Stimulated activated CD4-positive, alpha-beta T cell treated with anti-CD3 and anti-CD28 coated beads, Interleukin-15, amount 100 ng/mL, for 48 hours (primary cell): ENCODE measurements at places on chromosomes 2 and 18.

DNA sequence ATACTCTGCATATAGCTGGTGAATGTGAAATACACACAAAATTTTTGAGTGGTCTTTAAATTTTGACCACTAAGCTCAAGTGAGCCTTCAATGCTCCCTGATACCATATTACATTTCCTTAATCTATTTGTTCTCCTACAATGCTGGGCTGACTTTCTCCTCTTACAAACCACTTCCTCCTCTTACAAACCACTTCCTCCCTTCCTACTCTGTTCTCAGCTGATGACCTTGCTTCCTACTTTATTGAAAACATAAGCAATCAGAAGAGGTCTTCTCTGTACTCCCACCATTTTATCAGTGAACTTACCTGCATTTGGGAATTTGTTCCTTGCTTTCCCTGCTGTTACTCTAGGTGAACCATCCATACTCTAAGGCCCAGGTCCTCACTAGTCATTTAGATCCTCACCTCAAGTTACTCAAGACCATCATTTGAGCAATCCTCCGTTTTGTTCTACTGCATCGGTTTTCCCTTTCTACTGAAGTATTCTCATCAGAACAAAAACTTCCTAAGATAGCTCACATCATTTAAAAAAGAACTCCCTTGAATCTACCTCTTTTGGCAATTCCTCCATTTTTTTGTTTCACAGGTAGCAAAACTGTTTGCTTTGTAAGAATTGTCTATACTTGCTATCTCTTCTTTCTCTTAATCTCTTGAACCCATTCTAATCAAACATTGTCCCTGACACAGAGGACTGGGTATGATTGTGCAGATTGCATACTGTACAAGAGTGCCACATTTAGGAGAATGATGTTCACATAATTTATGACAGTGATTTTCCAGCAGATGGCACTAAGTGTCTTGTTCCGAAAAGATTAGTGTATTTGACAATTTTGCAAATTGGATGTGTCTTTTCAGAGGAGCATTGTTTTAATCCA lies 96.5 kb downstream of the EPB41L5 start:
- no peak for DNase-seq

- no peak for DNase-seq
Observed at GRCh38 chr2:130877258-130877657, 40.5 kb downstream of the ARHGEF4 start.

DNA sequence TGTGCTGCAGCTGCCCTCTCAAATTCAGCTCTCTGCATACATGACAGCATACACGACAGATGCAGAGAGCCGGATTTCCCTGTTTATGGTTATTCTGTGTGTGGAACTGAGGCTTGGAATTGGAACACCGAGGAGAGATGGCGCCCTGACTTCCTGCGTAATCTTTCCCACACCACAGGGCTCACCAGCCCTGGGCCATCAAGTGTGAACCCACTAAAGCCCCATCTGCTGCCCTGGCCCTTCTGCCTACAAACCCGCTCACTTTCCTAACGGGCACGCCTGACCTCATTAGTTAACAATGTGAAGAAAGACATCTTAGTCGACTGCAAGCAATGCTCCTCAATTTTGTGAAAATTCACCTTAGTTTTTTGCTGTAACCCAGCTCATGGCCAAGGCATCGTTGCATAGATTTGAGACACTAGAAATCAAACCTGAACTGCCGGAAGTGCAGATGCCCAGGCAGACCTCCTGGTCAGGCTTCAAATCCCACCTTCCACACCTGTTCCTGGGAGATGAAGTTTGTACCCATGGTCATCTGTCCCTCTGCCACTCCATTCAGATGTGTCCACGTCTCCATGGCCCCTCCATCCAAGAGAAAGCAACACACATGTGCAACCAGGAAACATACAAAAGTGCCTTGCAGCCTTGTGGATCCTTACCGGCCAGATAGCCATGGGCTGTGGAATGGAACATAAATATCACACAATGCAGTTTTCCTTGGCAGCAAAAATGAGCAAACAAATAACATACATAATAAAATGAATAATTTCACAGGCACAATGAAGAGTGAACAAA lies 5.0 kb upstream of the CIDEA start:
- DNase-seq, result no peak

GRCh38 chr2:69163109-69163508 lies 150.1 kb downstream of the ANTXR1 start:
- no peak for DNase-seq

DNA sequence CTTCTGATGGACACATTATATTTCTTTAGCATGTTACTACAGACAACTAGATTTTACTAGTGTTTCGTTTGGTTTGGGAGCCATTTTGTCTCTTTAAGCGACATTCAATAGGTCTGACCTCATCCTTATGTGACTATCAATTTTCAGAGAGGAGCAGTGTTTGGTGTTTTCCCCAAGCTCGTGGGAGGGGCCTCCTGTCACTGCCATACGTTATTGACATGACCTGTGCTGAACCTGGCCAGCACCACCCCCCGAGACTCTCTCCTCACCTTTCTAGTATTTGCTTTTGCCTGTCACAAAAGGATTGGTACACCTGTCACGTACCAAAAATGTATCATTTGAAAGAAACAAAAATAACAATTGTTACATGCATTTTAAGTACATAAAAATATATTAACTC lies 69.3 kb downstream of the PSMG2 start:
- no peak for DNase-seq

GRCh38 chr2:234162861-234163260 lies 112.4 kb downstream of the SPP2 start:
- no peak for DNase-seq

DNA sequence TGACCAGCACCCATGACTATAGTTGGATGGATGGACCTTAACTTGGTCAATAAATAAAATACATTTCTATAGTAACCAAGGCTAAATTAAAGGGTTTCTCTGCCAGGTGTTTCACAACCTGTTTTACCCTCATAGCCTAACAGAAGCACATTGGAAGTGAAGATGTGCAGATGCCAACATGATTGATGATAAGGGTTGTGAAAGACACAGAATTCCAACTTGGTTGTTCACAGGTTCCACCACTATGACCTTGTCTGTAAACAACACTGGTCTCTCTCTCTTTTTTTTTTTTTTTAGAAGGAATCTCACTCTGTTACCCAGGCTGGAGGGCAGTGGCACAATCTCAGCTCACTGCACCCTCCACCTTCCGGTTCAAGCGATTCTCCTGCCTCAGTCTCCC lies 37.5 kb upstream of the PTH2R start:
- DNase-seq, result no peak

DNA sequence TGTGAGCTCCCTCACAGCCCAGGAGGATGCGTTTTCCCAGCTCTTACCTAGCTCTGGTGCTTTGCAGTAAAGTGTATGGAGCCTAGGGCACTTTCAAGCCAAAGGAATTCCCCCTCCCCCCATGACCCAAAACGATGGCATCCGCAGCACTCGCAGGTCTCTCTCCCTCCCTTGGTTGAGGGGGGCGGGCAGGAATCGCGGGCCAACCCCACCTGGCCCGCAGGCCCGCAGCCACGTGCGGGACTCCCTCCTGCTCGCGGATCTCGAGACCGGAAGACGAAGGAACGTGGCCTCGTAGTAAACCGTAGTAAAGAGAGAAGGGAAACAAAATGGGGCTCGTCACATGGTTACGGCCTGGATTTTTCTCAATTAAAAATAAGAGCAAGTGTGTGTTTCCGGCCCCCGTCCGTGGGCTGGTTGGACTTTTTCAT lies 8.5 kb downstream of the IRS1 start:
- no peak for DNase-seq

DNA sequence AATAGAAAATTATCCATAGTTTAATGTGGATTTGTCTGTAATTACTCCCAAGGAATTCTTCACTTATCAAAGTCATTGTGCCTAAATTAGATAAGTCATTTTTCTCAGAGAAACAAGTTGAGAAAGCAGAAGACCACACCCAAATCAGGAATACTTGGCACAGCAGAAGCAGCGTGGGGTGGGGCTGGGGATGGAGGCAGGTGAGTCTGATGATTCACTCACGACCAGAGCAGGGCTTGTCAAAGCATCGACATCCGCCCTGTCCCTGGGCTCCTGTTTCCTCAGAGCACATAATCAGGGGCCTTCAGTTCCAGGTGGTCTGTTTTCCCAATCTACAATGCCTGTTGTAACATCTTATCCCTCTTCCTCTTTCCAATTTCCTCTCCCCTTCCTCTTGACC lies 31.5 kb upstream of the COLEC12 start:
- DNase-seq, result no peak

- DNase-seq, result no peak
Observed at GRCh38 chr2:9021563-9022211, 18.2 kb upstream of the MBOAT2 start.

DNA sequence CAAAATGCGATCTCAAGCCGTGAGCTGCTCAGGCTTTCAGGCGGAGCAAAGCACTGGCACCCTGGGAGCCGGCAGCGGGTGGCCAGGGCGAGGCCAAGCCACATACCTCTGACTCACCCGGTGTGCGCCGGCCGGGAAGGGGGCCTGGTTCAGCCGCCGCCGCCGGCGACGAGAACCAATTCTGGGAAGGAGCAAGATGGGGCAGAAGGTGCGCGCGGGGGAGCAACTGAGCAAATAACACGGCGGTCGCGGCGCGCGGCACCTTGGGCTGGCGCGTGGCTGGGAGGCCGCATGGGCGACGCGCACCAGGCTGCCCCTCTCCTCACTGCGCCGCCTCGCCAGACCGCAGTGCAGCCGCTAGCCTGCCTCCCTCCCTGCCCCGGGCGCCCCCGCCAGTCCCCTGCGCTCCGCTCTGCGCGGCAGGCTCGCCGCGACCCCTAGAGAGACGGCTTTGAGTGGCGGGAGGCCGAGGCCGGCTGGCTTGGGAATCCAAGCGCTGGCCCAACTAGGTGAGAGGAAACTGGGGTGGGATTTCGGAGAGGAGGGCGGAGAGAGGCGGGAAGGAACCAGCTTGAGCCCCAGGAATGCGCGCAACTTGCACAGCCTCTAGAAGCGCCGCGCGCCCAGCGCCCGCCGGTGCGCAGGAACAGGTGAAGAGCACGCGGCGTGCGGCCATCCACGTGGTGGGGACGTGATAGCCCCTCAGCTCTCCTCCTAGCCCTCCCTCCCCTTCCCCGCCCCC lies 3.2 kb downstream of the NRP2 start:
- DNase-seq, result no peak

DNA sequence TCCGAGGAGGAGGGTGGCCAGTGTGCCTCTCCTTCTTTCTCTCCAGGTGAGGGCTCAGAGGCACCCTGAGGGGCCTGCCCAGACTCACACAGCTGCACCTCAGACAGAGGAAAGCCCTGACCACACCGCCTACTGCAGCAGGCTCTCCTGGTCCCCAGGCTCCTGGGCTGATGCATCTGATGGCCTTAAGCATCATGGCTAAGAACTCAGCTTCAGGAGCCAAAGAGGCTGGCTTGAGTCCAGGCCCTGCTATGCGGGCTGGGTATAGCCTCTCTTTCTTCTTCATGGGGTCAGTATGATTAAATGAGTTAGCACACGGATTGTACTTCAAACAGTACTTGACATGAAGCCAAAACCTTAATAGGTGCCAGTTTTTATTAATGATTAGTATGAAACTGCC lies 89.6 kb downstream of the TGFA start:
- no peak for DNase-seq
